ENCODE measurements at places on chromosomes 3 and 15. TPM values are rescaled to one million over a fixed set of nuclear protein-coding genes. Genes with fewer than 3 reads are reported as not detected.
A peak's percentile ranks its signal among the peaks of the same experiment; 100 is the strongest.

DNA sequence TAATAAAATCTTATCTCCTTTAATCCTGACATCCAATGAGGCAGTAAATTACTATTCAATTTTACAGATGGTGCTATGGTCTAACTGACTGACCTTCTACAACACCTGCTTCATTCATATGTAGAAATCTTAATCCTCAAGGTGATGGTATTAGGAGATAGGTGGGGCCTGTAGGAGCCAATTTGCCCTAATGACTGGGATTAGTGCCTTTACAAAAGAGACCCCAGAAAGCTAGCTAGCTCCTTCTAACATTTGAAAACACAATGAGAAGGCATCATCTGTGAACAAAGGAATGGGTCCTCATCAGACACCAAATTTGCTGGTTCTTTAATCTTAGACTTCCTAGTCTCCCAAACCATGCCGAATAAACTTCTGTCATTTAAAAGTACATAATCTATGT lies 137.4 kb upstream of the UBP1 start:
- no peak for DNase-seq

DNA sequence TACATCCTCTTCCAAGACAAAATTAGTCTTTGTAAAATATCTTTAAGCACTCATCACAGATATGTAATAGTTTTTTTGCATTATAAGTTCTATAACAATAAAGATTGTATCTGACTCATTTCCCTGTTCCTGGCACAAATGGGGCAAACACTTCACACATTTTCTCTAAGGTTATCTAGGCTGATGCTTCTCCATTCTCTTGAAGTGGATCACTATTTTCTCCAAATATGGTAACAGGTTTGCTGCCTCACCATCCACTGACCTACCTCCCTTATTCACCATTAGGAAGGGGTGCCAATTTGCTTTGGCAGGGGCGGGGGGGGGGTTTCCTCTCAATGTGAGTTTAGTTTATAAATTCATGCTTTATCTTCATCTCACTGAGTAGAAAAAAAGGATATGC lies 767.7 kb upstream of the LMCD1 start:
- no peak for DNase-seq

GRCh38 chr15:74378848-74379247 lies 11.4 kb upstream of the CYP11A1 start:
- peak; percentile 69 for DNase-seq

GRCh38 chr3:23402728-23403492 lies 199.8 kb downstream of the UBE2E2 start:
- DNase-seq, result no peak

GRCh38 chr3:23738944-23739343 lies 66.8 kb upstream of the UBE2E1 start:
- DNase-seq, result no peak

- no peak for DNase-seq
Observed at GRCh38 chr3:16219777-16220176, 45.0 kb downstream of the DPH3 start.

DNA sequence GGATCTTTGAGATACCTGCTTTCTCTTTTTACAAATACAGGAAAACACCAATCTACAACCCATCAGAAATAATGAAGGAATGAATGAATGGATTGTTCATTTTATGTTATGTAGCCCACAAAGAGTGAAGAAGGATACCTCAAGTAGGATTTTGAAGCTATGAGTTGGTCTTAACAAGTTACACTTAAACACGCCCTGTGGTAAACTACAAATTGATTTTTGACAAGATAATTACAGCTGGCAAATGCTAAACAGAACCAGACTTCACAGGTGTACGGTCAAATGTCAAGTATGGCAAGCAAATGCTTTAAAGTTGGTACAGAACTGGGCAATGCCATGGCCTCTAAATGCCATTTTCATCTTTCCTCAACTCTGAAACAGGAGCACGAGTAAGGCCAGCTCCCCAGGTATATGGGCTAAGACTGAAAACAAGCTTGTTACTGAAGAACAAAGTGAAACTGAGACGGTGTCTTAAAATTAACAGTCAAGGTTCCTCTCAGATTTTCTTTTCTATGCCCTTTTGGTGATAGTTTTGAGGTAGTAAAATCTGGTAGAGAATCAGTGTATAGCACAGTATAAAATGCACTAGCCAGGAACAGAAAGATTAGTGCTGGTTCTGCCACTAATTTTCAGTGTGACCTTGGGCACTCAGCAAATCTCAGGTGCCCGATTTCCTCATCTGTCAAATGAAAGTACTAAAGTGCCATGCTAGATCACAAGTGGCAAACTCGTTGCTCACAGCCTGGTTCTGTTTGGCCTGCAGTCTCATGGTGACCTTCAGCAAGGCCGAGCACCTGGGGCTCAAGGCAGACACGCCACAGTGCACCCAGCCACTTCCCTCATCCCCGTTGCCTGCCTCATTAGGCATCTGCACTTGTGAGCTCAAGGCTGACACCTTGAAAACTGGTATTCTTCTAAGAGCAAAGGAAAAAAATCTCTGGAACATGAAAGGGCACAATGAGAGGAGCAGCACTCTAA lies 9.5 kb downstream of the RUVBL1 start:
- DNase-seq, result no peak

DNA sequence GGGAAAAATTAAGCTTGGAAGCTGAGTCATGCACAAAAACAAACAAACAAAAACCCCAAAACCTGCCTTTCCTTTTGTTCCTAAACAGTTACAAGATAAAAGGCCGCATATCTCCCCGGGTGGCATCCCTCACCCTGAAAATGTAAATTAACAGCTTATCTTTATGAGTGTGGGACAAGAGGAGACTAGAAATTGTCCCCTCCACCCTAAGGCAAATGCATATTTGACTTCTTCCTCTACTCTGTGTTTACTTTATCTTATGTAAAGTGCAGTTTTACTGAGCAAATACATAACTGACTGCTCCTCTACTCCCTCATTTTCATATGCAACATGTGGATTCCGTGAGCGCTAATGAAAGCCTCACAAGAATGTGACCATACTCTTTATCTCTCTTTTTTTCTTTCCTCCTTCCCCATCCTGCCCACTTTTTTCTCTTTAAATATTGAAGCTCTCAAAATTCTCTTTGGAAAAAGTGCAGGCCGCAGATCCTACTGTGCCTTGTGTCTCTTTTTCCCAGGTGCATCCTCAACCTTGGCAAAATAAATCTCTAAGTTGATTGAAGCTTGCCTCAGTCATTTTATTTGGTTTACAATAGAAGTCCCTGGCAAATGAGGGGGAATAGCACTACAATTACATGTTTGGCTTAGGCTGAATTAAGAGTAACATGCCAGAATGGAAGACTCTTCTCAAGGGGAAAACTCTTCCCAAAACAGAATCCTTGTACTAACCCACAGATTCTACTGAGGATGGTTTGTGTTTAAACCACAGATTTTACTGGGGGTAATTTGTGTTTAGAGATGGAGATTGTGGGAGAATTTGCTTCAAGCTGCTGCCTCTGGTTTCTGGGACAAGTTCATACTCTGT lies 72.7 kb upstream of the WDR72 start:
- DNase-seq, result no peak

- no peak for DNase-seq
Observed at GRCh38 chr3:127092776-127093175, 100.2 kb upstream of the PRR23E start.

- no peak for DNase-seq
Observed at GRCh38 chr3:10837849-10838248, 21.8 kb downstream of the SLC6A11 start.

GRCh38 chr3:126516152-126516935 lies 1.2 kb downstream of the UROC1 start:
- DNase-seq, result no peak

The A4GNT gene
- total RNA-seq, result not detected

The DUOX2 gene
- total RNA-seq, result not detected

The THSD4 gene
- total RNA-seq, result 76.4 TPM
